Fibroblast of lung (primary cell): ENCODE measurements at places on chromosomes 11 and 22. TPM values are rescaled to one million over a fixed set of nuclear protein-coding genes. Genes with fewer than 3 reads are reported as not detected.

- H3K4me1 ChIP-seq, result no peaks in the 10 kb centered on the region
- no peaks in the 10 kb centered on the region for H3K27me3 ChIP-seq
- no peak overlapping the region for H3K27ac ChIP-seq
- H3K36me3 ChIP-seq, result no peaks in the 10 kb centered on the region
Measured at GRCh38 chr11:42555190-42555589, 756.6 kb upstream of the API5 start.

The CYP2D6 gene
- total RNA-seq, result 0.26 and 0.33 TPM in 2 replicates

DNA sequence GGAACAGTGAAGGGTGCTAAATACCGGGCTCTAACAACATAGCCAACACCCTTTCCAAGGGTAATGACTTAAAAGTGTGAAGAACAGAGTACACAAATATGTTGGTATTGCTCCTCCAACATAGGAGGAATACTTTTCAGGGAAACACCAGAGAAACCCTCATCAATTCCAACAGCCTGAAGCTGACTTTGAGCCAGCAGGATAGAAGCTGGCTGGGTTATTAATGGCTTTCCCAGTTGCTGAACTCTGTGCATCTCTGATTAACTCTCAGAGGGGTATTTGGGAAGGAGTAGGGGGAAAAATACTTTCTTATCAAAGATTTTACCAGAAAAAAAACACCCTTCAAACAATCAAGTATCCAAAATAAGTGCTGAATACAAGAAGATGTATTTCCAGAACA is 95.6 kb downstream of the AMBRA1 start:
- no peaks in the 10 kb centered on the region for H3K27me3 ChIP-seq
- H3K27ac ChIP-seq, result no peak overlapping the region
- no peaks in the 10 kb centered on the region for H3K36me3 ChIP-seq
- no peak for DNase-seq

The FOLR2 gene
- not detected in 2 replicates for total RNA-seq

The RFPL3 gene
- total RNA-seq, result not detected in 2 replicates

- DNase-seq, result no peak
- H3K27me3 ChIP-seq, result no peaks in the 10 kb centered on the region
- H3K4me1 ChIP-seq, result no peaks in the 10 kb centered on the region
- H3K27ac ChIP-seq, result no peak overlapping the region
- H3K36me3 ChIP-seq, result no peaks in the 10 kb centered on the region
Measured at GRCh38 chr11:126024123-126024522, 38.5 kb downstream of the CDON start.

The TESMIN gene
- total RNA-seq, result 0.26 and 2.0 TPM in 2 replicates

DNA sequence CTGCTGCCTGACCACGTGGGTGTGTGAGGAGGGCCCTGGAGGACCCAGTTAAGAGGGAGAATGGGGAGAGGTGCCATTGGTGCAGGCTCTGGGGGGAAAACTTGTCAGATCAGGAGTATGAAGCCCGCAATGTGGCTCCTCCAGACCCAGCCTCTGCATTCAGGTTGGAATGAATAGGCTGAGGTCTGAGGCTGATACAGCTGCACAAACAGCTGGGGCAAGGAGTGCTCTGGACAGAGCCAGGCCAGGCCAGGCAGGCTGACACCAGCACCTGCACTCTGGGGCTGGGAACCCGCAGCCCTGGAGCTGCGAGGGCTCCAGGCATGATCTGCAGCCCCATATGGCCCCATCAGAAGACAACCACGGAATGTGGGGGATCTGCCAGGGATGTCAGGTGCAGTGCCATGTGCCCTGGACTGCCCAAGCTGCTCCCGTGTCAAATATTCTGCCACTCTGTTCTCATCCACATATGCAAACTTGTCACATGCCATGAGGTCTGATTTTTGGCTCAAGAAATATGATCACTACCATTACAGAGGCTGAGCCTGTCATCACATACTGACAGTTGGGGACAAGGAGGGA is 27.2 kb upstream of the KCNJ11 start:
- H3K4me1 ChIP-seq, result no peaks in the 10 kb centered on the region
- H3K36me3 ChIP-seq, result no peaks in the 10 kb centered on the region
- H3K27me3 ChIP-seq, result peaks cover 4% of the 10 kb centered on the region
- DNase-seq, result no peak
- H3K4me3 ChIP-seq, result no peak overlapping the region

The CCDC15 gene
- 0.77 and 2.3 TPM in 2 replicates for total RNA-seq

DNA sequence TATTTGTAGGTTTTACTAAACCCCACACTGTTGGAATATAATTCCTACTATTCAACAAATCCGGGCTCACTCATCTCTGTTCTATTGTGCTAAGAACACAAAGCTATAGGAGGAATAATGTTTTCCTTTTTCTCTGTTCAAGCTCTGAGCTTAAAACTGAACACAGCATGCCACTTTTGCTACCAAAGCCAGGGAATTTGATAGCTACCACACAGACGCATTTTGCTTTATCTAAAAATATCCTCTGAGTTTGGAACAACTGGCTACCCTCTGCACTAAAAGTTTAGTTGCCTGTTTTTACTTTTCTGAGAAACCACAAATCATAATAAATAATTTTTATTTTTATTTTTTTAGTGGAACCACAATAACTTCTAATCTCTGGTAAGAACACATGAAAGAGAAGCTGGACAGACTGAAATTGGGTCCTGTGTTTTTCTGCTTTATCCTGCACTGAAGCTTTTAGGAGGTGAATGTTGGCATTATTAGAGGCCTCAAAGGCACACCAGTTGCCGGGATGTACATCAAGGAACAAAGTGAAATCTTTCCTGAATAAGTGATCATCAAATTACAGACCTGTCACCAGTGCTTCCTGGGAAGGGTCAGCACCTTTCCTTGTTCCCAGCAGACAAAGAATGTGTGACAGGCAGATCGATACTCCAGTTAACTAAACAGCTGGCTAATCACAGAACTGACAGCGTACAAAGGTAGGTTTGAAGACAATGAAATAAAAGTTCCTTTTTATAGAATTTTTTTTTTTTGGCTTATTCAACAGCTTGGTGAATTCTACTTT is 523.2 kb upstream of the TENM4 start:
- no peak overlapping the region for H3K4me3 ChIP-seq
- H3K36me3 ChIP-seq, result no peaks in the 10 kb centered on the region
- no peaks in the 10 kb centered on the region for H3K27me3 ChIP-seq

DNA sequence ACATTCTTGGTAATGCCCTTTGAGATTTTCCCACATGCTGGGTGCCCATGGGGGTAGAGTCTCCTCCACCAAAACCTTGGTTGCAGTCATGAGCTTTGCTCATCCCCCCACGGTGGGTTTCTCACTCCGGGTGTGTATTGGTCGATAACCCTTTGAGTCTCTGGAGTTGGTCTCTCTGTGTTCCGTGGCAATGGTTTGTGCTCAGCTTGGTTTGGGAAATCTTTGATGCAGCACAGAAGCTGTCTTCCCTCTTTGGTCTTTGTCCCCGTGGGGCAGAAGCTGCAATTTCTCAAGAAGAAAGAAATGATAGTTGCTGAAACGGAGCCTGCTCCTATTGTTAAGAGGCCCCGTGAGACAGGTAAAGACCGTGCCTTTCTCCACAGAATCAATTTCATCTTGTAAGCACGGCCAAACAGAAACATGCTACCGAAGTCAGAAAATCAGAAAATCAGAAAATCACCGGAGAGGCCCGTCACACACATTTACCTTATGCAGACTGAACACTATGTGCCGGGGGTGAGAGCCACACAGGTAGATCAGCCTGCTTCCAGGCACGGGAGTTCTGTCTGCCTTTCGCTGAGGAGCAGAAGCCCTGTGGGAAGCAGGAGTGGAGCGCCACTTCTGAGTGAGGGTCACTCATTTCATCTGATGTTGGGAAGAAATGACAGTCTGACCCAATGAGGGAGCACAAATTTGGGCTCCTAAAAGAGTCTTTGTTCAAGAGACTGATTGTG is 186.1 kb downstream of the TBC1D22A start:
- no peaks in the 10 kb centered on the region for H3K4me1 ChIP-seq
- H3K27me3 ChIP-seq, result no peaks in the 10 kb centered on the region
- no peak for DNase-seq
- H3K27ac ChIP-seq, result no peak overlapping the region
- H3K4me3 ChIP-seq, result no peak overlapping the region

GRCh38 chr11:68976563-68976962 is 4.2 kb downstream of the MRGPRD start:
- H3K4me1 ChIP-seq, result no peaks in the 10 kb centered on the region
- no peaks in the 10 kb centered on the region for H3K36me3 ChIP-seq
- peaks cover 6% of the 10 kb centered on the region for H3K27me3 ChIP-seq
- no peak overlapping the region for H3K4me3 ChIP-seq
- DNase-seq, result no peak

The ACR gene
- not detected in 2 replicates for total RNA-seq

The TBX10 gene
- total RNA-seq, result not detected in 2 replicates

The RAB39A gene
- not detected in 2 replicates for total RNA-seq

- H3K4me1 ChIP-seq, result no peaks in the 10 kb centered on the region
- DNase-seq, result peak; percentile 81
- H3K27ac ChIP-seq, result no peak overlapping the region
- no peaks in the 10 kb centered on the region for H3K36me3 ChIP-seq
- no peak overlapping the region for H3K4me3 ChIP-seq
Measured at GRCh38 chr11:105862736-105863367, 159.2 kb downstream of the MSANTD4 start.

The PRR5L gene
- total RNA-seq, result 2.8 and 6.2 TPM in 2 replicates

DNA sequence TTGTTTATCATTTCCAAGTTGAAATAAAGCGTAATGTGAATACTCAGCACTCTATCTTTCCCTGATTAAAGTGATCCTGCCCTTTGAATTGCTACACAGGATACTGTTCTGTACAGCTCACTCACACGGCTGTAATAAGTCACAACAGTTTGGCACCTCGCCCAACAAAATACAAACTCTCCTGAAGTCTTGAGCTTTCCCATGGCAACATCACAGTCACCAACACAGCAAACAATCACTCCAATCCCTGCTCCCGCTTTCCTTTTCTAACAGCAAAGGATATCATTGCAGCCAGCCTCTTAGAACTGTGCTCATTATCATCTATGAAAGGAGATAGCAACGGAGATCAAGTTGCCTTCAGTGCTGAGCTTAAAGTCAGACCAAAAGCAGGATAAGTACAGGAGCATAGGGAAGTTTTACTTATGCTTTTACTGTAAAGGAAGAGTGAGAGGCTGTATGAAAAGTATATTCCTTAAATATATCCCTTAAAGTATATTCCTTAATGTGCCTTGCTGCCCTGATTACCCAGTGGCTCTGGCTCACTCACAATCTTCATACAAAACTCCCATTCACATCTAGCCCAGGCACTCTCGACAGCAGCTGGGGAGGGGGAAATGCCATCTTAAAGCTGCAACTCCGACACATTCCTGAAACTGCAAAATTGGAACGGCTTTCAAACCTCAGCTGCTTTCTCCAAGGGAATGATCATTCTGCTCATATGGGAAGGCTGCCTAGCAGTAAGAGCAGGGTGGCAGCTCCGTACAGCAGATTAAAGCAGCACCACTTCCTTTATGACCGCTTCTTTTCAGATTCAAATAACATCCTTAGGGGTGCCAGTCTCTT is 35.8 kb downstream of the MAML2 start:
- DNase-seq, result peak; percentile 99
- H3K4me1 ChIP-seq, result peaks cover 44% of the 10 kb centered on the region
- peak overlapping the region; percentile 98 for H3K27ac ChIP-seq
- H3K4me3 ChIP-seq, result peak overlapping the region; percentile 17

The CALCA gene
- not detected in 2 replicates for total RNA-seq

The CTSF gene
- total RNA-seq, result 26.6 and 55.0 TPM in 2 replicates

The CNIH2 gene
- 0.17 TPM in 1 of 2 replicates, not detected in the other for total RNA-seq

DNA sequence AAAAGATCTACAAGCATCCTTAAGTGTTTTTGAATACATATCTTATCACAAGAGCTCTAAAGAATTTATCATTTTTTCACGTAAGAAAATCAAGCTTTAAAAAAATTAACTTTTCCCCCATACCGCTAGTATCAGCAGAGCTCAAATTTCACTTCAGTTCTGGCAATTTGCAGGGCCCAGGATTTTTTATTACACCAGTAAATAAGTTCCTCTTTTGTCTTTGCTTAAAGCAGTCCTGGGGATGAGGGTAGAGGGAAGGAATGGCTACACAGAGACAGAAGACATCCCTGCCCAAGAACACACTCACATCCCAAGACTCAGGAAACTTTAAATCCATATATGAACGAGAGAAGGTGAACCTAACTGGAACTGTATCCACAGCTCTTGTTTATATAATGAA is 22.6 kb upstream of the SORL1 start:
- no peak overlapping the region for H3K4me3 ChIP-seq
- no peaks in the 10 kb centered on the region for H3K36me3 ChIP-seq
- no peak overlapping the region for H3K27ac ChIP-seq
- no peaks in the 10 kb centered on the region for H3K4me1 ChIP-seq

GRCh38 chr11:122405547-122406341 is 249.8 kb upstream of the UBASH3B start:
- no peaks in the 10 kb centered on the region for H3K4me1 ChIP-seq
- no peak overlapping the region for H3K27ac ChIP-seq
- no peaks in the 10 kb centered on the region for H3K36me3 ChIP-seq
- peak; percentile 57 for DNase-seq
- no peak overlapping the region for H3K4me3 ChIP-seq
- H3K27me3 ChIP-seq, result no peaks in the 10 kb centered on the region

DNA sequence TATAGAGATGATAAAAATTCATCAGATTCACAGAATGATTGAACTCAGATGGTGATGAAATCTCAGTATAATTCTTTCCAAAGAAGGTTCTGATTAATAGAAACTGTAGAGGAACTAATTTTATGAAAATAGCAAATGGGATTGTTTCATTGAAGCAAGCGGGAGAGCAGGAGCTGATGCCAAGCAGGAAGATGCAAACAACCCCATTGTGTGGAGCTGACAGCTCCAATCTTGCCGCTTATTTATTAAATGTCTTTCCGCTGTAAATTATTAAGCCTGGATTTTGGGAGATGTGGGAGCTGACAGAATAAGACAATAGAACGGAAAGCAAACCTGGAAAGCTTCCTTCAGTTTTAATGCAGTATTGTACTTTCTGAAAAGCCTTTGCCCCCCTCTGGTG is 6.0 kb upstream of the TMEM218 start:
- H3K4me3 ChIP-seq, result no peak overlapping the region
- H3K4me1 ChIP-seq, result no peaks in the 10 kb centered on the region
- no peaks in the 10 kb centered on the region for H3K36me3 ChIP-seq
- no peaks in the 10 kb centered on the region for H3K27me3 ChIP-seq
- no peak for DNase-seq

GRCh38 chr22:47654922-47655491 is 892.6 kb downstream of the TBC1D22A start:
- H3K4me1 ChIP-seq, result no peaks in the 10 kb centered on the region
- no peak overlapping the region for H3K4me3 ChIP-seq

The MRGPRX3 gene
- total RNA-seq, result not detected in 2 replicates

The OR8G1 gene
- not detected in 2 replicates for total RNA-seq

- H3K36me3 ChIP-seq, result no peaks in the 10 kb centered on the region
- H3K27me3 ChIP-seq, result no peaks in the 10 kb centered on the region
- no peak for DNase-seq
- no peak overlapping the region for H3K4me3 ChIP-seq
Measured at GRCh38 chr11:123762422-123762821, 8.1 kb upstream of the OR6X1 start.

The RBFOX2 gene
- 127 and 173 TPM in 2 replicates for total RNA-seq

The GLYAT gene
- total RNA-seq, result not detected in 2 replicates

DNA sequence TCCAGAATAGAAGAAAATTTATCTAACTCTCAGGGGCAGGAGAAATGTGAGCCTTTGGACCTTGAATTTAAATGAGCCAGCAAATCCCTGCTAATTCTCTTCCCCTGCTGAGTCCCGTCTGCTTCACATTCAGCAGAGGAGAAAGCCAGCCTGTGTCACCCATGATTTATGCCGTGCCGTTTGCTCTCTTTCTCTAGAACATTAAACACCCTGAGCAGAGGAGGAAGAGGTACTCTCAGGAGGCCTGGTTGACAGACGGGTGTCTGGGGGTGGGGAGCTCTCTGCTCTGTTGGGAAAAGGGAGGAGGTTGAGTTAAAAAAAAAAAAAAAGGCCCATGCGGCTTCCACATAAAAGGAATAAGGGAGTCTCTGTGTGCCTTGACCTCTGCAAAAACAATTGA is 11.3 kb upstream of the MTMR3 start:
- H3K4me3 ChIP-seq, result no peak overlapping the region
- H3K4me1 ChIP-seq, result no peaks in the 10 kb centered on the region
- no peak for DNase-seq

The RPS19BP1 gene
- total RNA-seq, result 42.9 and 44.3 TPM in 2 replicates
